ENCODE measurements at places on chromosomes 7 and 10. TPM values are rescaled to one million over a fixed set of nuclear protein-coding genes. Genes with fewer than 3 reads are reported as not detected.

DNA sequence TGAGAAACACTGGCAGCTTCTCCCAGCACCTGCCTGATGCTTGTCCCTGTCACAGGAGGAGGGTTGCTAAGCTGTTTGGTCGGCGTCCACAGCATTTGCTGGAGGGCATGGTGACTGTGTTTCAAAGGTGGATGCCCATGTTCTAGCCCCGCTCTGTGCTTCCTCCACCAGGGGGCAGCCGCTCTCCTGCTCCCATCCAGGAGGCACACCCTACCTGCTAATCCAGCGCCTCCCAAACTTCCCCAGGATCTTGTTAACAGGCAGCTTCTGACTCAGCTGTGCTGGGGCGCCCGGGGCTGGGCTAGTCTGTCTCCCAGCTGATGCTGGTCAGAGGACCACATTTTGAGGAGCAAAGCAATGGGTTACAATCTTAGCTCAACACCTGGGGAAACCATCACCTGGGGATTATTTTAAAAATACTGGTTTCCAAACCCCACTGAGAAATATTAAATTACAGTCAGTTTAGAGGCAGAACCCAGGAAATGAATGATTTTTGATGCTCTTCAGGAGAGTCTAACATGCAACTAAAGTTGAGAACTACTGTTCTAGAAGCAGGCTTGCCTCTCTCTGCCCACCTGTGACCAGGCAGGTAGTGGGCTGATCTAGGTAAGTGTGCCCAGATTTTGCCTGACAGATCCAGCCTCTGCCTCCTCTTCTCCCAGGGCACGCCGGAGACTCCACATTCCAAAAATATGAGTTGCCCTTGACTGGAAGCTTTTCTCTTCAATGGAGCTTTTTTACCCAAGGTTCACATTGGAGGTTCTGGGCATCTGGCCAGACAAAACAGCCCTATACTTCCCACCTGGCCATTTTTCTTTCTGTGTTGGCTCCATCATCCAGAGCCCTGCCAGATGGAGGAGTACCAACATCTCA is 92.7 kb upstream of the GPR26 start:
- H3K4me3 ChIP-seq, result no peak overlapping the region
- H3K27ac ChIP-seq, result no peak overlapping the region
- no peaks in the 10 kb centered on the region for H3K36me3 ChIP-seq
- peak; percentile 17 for DNase-seq
- H3K27me3 ChIP-seq, result peaks cover 4% of the 10 kb centered on the region

- H3K27ac ChIP-seq, result no peak overlapping the region
- H3K27me3 ChIP-seq, result no peaks in the 10 kb centered on the region
- peaks cover 18% of the 10 kb centered on the region for H3K36me3 ChIP-seq
- H3K4me3 ChIP-seq, result no peak overlapping the region
- H3K4me1 ChIP-seq, result no peaks in the 10 kb centered on the region
Observed at GRCh38 chr10:133294189-133294588, 14.5 kb downstream of the TUBGCP2 start.

Gene CFAP46
- not detected for polyA plus RNA-seq

DNA sequence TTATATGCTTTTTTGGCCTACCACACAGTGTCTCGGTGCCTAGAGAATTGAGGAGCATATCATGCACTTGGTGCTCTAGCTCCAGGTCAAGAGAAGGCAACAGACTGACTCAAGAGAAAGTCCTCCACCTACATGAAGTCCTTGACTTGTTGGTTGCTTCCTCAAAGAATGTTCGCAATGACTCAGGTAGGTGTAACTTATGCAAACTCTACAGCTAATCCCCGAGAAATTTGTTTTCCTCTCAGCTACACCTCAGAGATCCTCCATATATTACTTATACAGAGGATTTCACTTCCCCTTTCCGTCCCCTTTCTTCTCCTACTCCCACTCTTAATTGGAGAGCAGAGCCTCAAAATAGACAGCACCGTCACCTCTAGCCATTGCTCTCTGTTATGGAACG is 1013.1 kb downstream of the KCNMA1 start:
- peaks cover 9% of the 10 kb centered on the region for H3K27me3 ChIP-seq
- no peak overlapping the region for H3K4me3 ChIP-seq
- H3K36me3 ChIP-seq, result peaks cover 3% of the 10 kb centered on the region
- DNase-seq, result no peak
- no peak overlapping the region for H3K27ac ChIP-seq

- no peak overlapping the region for H3K4me3 ChIP-seq
- peak; percentile 17 for DNase-seq
- no peak overlapping the region for H3K27ac ChIP-seq
- H3K27me3 ChIP-seq, result no peaks in the 10 kb centered on the region
Observed at GRCh38 chr7:16431646-16432424, 10.5 kb upstream of the CRPPA start.

Gene LRRC18
- polyA plus RNA-seq, result not detected

DNA sequence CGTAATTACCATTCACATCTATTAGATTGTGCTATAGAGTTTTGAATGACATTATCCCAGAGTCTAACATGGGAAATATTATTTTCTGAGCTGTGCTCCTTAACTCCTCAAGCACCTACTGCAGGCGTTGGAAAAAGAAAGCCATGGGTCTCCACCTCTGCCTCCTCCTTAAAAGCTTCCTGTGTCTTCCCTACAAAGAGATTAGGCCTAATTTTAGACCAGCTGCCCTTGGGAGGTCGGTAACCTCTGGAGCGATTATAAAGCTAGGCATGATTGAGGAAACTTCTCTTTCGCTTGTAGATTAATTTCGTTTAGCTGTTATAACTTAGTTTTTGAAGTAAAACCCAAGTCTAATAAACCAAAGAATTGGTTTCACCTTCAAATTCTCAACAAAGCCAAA is 75.2 kb downstream of the PLXDC2 start:
- H3K27me3 ChIP-seq, result no peaks in the 10 kb centered on the region
- H3K27ac ChIP-seq, result no peak overlapping the region
- no peaks in the 10 kb centered on the region for H3K36me3 ChIP-seq
- DNase-seq, result no peak
- H3K4me3 ChIP-seq, result no peak overlapping the region

- no peak overlapping the region for H3K4me3 ChIP-seq
- peaks cover 8% of the 10 kb centered on the region for H3K4me1 ChIP-seq
- no peak for DNase-seq
Observed at GRCh38 chr10:28374036-28374435, 71.2 kb upstream of the MPP7 start.

- no peak overlapping the region for H3K4me3 ChIP-seq
- DNase-seq, result no peak
- peaks cover 2% of the 10 kb centered on the region for H3K27me3 ChIP-seq
- H3K36me3 ChIP-seq, result no peaks in the 10 kb centered on the region
- no peak overlapping the region for H3K27ac ChIP-seq
Observed at GRCh38 chr7:20748853-20749252, 37.8 kb downstream of the SP8 start.

GRCh38 chr10:114010316-114010715 is 33.4 kb upstream of the ADRB1 start:
- H3K36me3 ChIP-seq, result no peaks in the 10 kb centered on the region
- peaks cover 5% of the 10 kb centered on the region for H3K27me3 ChIP-seq
- H3K4me1 ChIP-seq, result no peaks in the 10 kb centered on the region
- no peak overlapping the region for H3K4me3 ChIP-seq
- no peak overlapping the region for H3K27ac ChIP-seq
- no peak for DNase-seq

DNA sequence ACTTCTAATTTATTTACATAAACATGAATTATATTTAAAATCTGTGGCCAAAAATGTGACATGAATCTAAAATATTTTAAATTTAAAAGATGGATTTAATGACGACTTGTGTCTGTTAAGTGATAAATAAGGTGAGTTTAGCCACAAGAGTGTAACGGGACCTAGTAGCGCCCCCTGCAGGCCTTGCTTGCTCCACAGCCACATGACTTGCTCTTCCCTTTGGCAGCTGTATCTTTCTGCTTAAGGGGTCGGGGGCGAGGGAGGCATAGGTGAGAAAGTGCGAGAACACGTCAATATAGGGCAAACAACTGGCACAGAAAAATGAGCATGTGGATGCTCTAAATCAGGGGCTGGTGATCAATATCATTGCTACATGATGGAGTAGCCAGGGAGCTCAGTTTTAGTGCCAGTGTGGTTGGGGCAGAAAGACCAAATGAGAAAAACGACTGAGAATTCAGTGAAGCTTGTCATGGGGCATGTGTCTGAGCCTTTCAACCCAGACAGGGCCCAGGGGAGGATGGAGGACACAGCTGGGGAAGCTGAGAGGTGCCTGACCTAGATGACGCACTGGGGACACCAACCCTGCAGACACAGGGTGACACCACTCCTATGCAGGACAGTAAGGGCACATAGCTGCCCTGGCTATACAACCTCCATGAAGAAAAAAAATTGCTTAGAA is 49.8 kb downstream of the PAXIP1 start:
- peak; percentile 39 for DNase-seq
- no peaks in the 10 kb centered on the region for H3K4me1 ChIP-seq
- peaks cover 54% of the 10 kb centered on the region for H3K36me3 ChIP-seq
- H3K27me3 ChIP-seq, result no peaks in the 10 kb centered on the region
- H3K27ac ChIP-seq, result no peak overlapping the region

DNA sequence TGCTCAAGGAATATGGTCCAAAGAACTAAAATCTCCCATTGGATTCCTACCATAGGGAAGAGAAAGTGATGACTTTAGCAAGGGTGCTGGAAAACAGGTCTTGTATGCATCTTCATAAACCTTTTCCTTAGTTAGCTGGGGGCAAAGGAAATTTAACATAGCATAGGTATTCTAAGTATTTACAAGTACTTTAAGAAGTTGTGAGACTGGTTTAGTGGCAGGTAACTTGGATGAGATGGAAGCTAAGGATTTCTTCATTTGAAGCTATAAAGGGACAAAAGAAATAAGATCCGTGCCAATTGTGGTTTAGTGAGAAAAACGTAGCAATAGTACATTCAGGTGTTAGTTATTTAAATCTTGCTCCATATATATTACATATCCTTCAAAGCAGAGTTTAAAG is 183.4 kb upstream of the TCF7L2 start:
- no peak overlapping the region for H3K4me3 ChIP-seq
- DNase-seq, result no peak
- H3K36me3 ChIP-seq, result peaks cover 1% of the 10 kb centered on the region
- no peaks in the 10 kb centered on the region for H3K4me1 ChIP-seq
- no peak overlapping the region for H3K27ac ChIP-seq
- H3K27me3 ChIP-seq, result no peaks in the 10 kb centered on the region

GRCh38 chr7:158157460-158157859 is 430.2 kb downstream of the PTPRN2 start:
- H3K27ac ChIP-seq, result no peak overlapping the region
- H3K36me3 ChIP-seq, result no peaks in the 10 kb centered on the region
- no peak overlapping the region for H3K4me3 ChIP-seq
- H3K4me1 ChIP-seq, result no peaks in the 10 kb centered on the region
- DNase-seq, result no peak
- H3K27me3 ChIP-seq, result no peaks in the 10 kb centered on the region

DNA sequence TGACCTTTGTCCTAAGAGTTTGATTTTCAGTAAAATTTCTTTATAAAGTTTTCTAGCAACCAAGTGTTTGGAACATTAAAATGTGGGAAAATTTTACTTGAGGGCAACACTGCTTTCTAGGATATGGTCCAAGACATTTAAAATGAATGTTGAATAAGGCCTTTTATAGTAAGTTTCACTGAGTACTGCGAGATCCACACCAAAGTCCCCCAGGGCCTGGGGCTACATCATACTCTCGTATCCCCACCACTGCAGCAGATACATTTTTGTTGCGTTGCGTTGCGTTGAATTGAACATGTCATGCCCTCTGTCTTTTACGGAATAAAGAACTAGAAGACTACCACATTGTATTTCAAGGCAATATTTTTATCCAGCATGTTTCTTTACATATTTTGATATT is 44.5 kb downstream of the PRTFDC1 start:
- H3K4me3 ChIP-seq, result no peak overlapping the region
- H3K27me3 ChIP-seq, result no peaks in the 10 kb centered on the region
- H3K4me1 ChIP-seq, result peaks cover 11% of the 10 kb centered on the region
- peaks cover 17% of the 10 kb centered on the region for H3K36me3 ChIP-seq

Gene SVOPL
- 0.74 TPM for polyA plus RNA-seq

DNA sequence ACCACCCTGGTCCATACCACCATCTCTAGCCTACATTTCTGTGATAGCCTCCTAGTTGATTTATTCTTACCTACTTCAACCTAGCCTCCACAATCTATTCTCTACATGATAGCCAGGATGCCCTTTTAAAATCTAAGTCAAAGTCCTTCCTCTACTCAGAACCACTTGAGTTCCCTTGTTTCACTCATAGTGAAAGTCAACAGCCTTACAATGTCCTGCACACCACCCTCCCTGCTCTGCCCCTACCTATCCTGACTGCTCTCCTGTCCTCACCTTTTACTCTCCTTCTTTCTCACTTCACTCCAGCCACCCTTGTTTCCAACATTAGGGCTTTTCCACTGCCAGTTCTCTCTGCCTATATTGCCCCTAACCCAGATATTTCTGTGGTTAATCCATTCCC is 146.7 kb downstream of the GRM3 start:
- H3K4me1 ChIP-seq, result no peaks in the 10 kb centered on the region
- DNase-seq, result no peak
- H3K36me3 ChIP-seq, result no peaks in the 10 kb centered on the region

GRCh38 chr7:111409714-111410422 is 152.4 kb downstream of the IMMP2L start:
- H3K27ac ChIP-seq, result no peak overlapping the region
- DNase-seq, result no peak
- H3K4me1 ChIP-seq, result no peaks in the 10 kb centered on the region
- no peak overlapping the region for H3K4me3 ChIP-seq

GRCh38 chr7:106964466-106964865 is 80.0 kb upstream of the PRKAR2B start:
- H3K4me1 ChIP-seq, result no peaks in the 10 kb centered on the region
- no peaks in the 10 kb centered on the region for H3K36me3 ChIP-seq
- H3K4me3 ChIP-seq, result no peak overlapping the region
- no peak overlapping the region for H3K27ac ChIP-seq
- no peak for DNase-seq

- DNase-seq, result no peak
- no peaks in the 10 kb centered on the region for H3K36me3 ChIP-seq
- H3K27me3 ChIP-seq, result peaks cover 2% of the 10 kb centered on the region
- no peak overlapping the region for H3K4me3 ChIP-seq
Observed at GRCh38 chr7:51186531-51186930, 130.1 kb downstream of the COBL start.

DNA sequence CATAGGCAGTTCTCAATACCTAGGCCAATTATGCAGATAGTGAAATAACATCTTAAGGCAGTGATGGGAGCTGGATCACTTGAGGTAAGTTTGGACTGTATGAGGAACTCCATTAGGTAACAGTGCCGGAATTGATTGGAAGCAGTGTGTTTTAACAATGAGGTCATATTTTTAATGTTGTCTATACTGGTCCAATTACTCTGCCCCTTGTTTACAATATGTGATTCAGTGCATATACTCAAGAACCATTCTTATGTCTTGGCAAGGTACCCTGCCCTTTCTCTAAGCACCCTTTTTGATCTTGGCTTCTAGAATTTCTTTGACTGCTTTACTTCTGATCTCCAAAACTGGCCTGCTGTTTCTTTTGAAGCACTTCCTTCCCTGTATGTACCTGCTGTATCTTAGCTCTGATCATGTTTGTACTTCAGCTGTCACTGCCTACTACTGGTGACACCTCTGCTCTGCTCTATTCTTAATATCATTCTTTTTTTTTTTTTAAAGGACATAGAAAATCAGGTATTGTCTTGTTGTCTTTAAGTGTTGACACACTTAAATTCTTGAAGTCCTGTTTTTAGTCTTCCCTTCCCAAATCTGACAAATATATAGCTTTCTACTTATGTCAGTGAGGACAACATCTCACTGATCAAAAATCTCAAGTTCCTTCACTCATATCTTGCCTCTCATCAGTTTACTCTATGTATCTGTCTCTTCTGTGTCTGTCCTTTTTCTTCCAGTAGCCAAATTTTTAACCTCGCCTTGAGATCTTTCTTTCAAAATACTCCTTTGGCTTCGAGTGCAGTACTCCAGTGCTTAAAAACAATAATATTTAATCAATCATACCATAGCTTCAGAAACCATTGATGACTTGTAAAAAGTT is 46.4 kb upstream of the RPA3 start:
- H3K4me3 ChIP-seq, result no peak overlapping the region
- DNase-seq, result no peak
- no peaks in the 10 kb centered on the region for H3K36me3 ChIP-seq
- peak overlapping the region; percentile 81 for H3K27ac ChIP-seq
- H3K4me1 ChIP-seq, result peaks cover 52% of the 10 kb centered on the region

Gene EIF5AL1
- polyA plus RNA-seq, result 0.38 TPM
